ENCODE measurements at places on chromosomes 11 and 22. TPM values are rescaled to one million over a fixed set of nuclear protein-coding genes. Genes with fewer than 3 reads are reported as not detected.

- no peak for DNase-seq
Observed at GRCh38 chr22:37079158-37079557, 27.6 kb downstream of the KCTD17 start.

GRCh38 chr11:58227956-58228615, 632 bp downstream of the OR10Q1 start:
- DNase-seq: no peak

The GSTT2B gene
- total RNA-seq: 0.89 TPM

- DNase-seq: no peak
Observed at GRCh38 chr11:13271060-13271693, 6.4 kb upstream of the BMAL1 start.

DNA sequence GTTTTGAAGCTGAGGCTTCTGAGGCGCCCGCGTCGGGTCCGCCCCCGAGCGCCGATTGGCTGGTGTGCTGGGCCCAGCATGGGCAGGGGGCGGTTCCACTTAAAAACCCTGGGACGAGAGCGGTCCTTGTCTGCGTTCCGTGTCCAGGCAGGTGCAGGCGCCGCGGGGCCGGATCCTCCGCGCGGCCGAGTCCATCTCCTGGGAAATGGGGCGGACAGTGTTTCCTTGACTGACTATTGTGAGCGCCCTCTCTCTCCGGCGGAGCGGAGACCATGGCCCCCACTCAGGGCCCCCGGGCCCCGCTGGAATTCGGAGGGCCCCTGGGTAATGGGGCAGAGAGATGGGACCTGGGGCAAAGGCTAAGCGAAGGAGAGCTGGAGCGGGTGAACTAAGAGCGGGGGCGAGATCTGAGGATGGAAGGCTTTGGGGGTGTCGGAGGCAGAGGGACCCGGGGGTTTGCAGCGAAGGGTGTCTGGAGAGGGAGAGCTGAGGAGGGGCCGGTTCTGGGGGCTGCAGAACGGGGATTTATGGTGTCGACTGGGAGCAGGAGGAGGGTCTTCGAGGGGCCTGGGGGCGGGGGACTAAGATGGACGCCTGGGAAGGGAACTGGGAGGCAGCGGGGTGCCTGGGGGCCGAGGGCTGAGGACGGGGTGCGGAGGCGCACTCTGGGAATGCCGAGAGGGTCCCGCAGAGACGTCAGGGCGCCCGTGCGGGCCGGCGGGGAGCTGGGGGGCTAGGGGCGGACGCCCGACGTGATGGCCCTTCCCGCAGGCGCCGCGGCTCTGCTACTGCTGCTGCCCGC, at the start of gene TM7SF2:
TSS of gene TM7SF2 (plus strand) at position 129 of the 802 bp plus-strand sequence. CDS start at position 273, 144 bp downstream.
- peak; percentile 62 for DNase-seq

The SLN gene
- total RNA-seq: 215 TPM

DNA sequence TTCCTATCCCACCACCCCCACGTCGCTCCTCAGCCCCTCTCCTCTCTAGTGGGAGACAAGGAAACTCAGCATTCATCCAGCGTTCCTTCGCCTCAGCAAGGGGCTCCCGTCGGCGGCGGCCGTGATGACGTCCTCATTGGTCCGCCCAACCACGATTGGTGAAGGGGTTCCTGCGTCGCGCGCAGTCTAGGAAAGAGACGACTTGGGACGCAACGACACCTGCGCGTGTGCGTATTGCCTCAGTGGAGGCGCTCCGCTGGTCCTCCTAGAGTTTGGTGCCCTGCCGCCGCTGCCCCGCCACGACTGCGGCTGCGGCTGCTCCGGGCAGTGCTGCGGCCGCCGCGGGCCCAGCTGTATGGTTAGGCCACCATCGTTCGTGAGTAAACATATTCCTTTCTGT, 56.6 kb downstream of the CCDC81 start:
- DNase-seq: no peak

GRCh38 chr22:29314537-29315285, 786 bp downstream of the RASL10A start:
- no peak for DNase-seq

The RFPL2 gene
- total RNA-seq: not detected

DNA sequence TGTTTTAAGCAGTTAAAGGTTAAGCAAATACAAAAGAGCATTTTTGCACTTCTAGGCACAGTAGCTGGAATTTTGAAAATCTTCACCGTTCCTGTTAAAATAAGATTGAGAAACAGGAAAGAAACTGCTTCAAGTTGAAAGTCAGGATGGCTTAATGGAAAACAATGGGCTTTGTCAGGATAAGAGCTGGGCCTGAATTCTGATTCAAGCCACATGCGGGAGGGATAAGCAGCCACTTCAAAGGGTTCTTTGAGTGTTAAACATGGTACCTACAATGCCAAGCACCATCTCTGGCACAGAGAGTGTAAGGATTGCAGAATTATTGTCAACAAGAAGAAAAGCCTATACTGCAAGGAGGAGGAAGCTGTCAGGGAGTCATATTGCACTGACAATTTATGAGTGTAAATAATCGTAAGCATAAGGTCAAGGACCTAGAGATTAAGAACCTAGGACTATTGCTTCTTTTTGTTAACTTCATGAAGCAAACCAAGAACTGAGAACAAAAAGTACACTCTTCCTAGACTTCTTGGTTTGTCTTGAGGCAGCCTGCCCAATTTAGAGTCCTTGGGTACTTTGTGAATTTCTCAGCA, 32.5 kb downstream of the MPPED2 start:
- DNase-seq: no peak

The NAALAD2 gene
- total RNA-seq: 11.4 TPM

The CDC42BPG gene
- 9.7 TPM for total RNA-seq

DNA sequence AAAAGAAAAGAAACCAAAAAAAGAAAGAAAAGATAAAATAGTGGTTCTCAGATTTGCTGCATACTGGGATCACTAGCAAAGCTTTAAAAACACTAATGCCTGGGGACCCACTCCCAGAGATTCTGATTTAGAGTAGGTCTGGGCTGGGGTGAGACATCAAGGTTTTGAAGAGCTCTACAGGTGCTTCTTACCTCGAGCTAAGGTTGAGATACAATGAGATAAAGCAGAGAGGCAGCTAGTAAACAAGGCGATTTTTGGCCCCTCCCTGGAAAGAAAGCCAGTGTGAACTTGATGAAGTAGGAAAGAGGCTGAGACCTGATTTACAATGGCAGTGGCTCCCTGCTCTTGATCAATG, 327.6 kb upstream of the CCDC90B start:
- DNase-seq: no peak

The IFITM10 gene
- 0.99 TPM for total RNA-seq

DNA sequence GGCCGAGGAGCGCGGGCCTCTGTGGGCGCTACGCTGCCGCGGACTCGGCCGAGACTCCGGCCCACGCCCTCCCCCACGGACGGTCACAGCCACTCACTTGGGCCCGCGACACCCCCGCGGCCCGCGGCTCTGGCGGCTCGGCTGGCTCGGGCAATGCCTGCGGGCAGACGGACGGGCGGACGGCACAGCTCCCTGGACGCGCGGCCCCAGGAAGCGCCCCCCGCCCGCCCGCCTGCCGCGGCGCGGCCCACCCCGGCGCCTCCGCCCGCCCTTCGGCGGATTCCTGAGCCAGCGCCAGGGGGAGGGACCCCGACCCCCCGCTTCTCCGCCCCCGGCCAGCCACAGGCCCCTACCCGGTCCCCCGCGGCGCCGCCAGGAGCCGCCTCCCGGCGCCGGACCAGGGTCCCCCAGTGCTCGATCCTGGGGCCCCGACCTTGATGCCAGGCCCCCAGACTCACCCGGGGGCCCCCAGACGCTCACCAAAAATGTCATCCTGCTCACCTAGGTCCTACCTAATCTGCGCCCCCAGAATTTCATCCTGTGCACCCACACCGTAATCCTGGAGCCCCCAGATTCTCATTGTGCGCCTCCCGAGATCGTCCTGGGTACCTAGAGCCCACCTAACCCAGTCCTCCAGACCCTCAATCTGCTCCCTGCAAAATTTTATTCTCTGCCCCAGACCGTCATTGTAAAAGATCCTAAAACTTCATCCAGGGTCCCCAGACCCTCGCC, at the start of gene EFEMP2:
TSS of gene EFEMP2 (minus strand) at position 215 of the 732 bp plus-strand sequence. CDS start 446 bp downstream, outside the sequence.
- peak; percentile 65 for DNase-seq

GRCh38 chr11:131748151-131749050, 378.0 kb downstream of the NTM start:
- DNase-seq: peak; percentile 68

- DNase-seq: no peak
Observed at GRCh38 chr22:47094861-47095330, 332.4 kb downstream of the TBC1D22A start.

- no peak for DNase-seq
Observed at GRCh38 chr22:24305260-24305692, 34.6 kb downstream of the SPECC1L start.

DNA sequence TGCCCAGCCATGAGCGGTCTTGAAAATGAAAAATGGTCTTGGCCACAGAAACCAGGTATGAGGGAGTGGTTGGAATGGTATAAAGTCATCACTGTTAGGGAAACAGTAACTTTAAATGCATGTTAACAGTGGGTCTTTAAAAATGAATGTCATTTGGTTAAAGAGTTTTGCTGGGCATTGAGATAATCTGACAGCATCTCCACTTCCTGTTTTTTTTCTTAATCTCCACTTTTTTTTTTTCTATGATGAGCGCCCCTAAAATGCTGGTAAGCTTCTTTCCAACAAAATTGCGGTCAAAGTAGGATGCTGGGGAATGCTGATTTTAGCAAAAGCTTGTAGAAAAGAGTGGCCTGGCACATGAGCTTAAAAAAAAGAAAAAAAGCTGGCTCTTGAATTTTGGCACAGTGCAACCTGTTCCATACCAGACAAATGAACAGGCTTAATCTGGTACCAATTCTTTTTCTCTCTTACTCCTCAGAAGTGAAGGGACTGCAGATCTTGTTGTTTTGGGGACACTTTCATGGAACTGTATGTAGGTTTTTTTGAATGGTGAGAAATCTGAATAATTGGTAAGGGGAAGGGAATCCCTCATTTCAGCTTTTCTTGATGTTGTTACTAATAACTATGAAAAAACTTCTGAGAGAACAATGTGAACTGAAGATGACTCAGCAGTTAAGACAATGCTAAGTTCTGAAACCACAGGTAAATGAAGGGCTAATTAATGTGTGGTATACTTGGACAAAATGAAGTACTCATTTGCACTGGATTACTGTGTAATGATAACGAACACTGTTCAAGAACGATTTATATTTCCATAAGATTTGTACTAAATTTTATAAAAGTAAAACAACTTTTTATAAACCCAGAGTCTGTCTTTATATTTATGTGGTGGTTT, 3.1 kb upstream of the ARHGEF12 start:
- no peak for DNase-seq

The ZNRF3 gene
- 7.4 TPM for total RNA-seq

- DNase-seq: no peak
Observed at GRCh38 chr11:61273178-61274078, 21.7 kb downstream of the VWCE start.

GRCh38 chr11:64861227-64861975, 16.9 kb upstream of the CDC42BPG start:
- no peak for DNase-seq

DNA sequence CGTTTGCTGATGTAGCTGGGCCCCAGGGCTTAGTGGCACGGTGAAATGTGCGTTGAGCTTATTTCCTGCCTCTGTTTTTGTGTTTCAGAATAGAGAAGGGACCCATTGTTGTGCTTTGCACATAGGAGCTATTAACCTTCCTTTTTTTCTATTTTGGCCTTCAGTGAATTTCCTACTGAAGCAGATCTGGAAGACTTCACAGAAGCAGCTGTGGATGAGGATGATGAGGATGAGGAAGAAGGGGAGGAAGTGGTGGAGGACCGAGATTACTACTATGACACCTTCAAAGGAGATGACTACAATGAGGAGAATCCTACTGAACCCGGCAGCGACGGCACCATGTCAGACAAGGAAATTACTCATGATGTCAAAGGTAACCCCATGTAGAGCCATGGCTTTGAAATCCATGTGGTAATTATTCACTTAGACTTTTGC, 37.4 kb upstream of the ST14 start:
- DNase-seq: no peak

DNA sequence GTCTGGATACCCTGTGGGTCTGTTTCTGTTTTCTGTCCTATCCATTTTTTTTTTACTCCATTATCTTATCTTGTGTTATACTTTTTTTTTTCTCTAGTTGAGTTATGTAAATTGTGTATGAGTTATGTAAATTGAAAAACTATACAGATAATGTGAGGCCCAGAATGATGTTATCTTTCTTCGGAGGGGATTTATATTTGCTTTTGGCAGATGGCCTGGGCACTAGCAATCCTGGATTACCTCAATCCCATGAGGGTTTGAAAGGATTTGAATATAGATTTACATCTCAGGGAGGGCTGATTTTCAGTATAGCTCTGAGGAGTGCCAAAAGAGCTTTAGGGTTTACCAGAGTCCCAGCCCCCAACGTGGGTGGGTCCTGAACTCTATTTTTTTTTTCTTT, 71.0 kb downstream of the CSTPP1 start:
- no peak for DNase-seq

The ZBTB44 gene
- 49.4 TPM for total RNA-seq

DNA sequence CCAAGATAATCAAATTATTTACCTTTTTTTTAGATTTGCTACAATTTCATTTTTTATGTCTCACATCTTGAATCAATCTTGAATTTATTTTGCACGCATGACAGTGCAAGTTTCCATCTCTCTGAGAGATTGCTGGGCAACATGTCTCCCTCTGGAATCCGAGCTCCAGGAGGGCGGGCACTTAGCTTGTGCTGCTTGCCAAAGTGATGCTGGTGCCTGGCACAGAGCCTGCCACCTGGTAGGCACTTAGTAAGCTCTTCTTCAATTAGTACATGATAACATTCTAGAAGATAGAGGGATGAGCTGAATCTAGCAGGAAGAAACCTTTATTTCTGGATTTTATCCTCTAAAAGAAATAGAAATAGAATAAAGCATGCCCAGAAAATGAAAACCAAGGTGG, 27.5 kb upstream of the OR9I1 start:
- DNase-seq: no peak

DNA sequence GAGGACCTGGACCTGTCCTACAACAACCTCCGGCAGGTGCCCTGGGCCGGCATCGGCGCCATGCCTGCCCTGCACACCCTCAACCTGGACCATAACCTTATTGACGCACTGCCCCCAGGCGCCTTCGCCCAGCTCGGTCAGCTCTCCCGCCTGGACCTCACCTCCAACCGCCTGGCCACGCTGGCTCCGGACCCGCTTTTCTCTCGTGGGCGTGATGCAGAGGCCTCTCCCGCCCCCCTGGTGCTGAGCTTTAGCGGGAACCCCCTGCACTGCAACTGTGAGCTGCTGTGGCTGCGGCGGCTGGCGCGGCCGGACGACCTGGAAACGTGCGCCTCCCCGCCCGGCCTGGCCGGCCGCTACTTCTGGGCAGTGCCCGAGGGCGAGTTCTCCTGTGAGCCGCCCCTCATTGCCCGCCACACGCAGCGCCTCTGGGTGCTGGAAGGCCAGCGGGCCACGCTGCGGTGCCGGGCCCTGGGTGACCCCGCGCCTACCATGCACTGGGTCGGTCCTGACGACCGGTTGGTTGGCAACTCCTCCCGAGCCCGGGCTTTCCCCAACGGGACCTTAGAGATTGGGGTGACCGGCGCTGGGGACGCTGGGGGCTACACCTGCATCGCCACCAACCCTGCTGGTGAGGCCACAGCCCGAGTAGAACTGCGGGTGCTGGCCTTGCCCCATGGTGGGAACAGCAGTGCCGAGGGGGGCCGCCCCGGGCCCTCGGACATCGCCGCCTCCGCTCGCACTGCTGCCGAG, 1.5 kb downstream of the LRFN4 start:
- no peak for DNase-seq
